CD4-positive, alpha-beta T cell (primary cell): ENCODE measurements at places on chromosomes 1 and 21. TPM values are rescaled to one million over a fixed set of nuclear protein-coding genes. Genes with fewer than 3 reads are reported as not detected.
A peak's percentile ranks its signal among the peaks of the same experiment; 100 is the strongest.

DNA sequence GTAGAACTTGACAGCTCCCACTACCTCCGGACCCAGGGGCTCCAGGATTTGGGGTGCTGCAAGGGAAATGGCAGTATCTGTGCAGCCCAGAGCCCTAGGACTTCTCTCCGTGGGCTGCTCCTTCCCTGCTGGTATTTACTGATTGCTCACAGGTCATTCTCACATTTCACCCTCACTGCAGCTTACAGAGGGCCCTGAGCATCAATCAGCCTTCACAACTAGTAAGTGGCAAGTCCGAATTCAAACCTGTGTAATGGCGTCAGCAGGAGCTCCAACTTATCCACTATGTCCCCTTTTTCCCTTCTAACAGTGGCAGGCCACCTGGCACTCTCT lies 32.4 kb downstream of the PIK3C2B start:
- DNase-seq, result no peak

DNA sequence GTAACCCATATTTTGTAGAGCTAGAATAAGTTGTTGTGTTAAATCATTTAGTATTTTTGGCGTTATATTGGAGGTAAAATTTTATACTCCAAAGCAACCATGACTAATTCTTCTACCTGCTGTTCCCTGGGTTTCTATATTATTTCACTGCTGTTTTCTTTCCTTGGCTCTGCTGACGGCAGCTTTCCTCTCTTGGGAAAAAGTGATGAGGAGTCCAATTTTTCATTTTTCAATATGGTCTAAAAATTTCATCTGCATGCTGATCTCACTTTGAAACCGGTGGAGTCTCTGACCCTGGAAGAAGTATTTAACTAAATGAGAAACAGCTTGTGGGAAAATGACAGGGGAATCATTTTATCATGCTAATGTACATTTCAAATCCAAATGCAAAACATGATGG lies 110.2 kb downstream of the IFI44 start:
- no peak for DNase-seq

Gene ARL8A
- 73.5 TPM for total RNA-seq

- DNase-seq, result peak; percentile 81
Measured at GRCh38 chr1:203324105-203325025, 19.0 kb downstream of the BTG2 start.

DNA sequence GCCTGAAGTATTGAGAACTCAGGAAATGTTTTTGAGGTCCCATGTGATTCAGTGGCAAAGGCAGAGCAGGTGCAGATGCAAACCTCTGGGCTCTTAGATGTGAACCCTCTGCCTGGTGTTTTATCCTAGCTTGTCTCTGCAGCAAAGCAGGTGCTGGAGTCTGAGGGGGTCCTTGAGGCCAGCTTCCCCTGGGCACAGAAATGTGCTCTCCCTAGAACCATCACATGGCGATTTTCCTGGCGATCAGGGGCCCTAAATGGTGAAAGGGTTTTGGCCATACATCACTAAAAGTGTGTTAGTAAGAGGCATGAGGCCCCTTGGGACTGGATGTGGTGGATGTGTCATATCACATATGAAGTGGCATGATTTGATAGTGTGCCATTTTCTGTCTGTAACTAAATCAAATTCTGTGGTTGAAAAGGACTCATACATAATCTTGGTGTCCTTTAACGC lies 144.8 kb downstream of the ST6GALNAC3 start:
- DNase-seq, result no peak

DNA sequence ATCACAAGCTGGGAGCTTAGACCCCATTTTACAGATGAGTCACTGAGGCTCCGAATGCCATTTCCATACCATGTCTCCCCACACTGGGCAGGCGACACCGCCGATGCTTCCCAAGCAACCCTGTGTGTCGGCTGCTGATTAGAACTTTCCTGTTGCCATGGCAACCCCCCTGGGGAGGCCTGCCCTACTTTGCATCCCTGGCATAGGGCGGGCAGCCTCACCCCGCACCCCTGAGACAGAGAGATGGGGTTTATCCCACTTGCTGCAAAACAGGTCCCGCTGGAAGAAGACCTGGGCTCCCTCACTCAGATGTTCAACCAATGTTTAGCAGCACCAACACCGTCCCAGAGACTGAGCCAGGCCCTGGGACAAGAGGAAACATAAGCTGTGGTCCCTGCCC lies 81.5 kb downstream of the CAMK2N1 start:
- no peak for DNase-seq

DNA sequence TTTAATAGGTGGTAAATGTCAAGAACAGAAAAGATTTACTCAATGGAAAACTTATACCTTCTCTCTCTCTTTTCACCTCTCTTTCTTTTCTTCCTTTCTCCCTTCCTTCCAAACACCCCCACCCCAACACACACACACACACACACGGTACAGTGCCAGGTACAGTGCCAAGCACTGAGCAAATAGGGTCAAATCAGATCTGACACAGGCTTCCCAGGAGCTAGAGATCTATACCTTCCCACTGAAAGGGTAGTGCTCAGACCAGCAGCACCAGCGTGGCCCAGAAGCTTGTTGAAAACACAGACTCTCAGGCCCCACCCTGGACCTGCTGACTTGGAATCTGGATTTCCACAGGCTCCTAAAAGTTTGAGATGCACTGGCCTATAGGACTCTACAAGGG lies 31.9 kb downstream of the IRF2BP2 start:
- DNase-seq, result no peak

- no peak for DNase-seq
Measured at GRCh38 chr1:87464022-87464490, 135.4 kb downstream of the LMO4 start.

GRCh38 chr1:183914276-183914675 lies 109.4 kb downstream of the RGL1 start:
- no peak for DNase-seq

Gene MAP1LC3C
- total RNA-seq, result not detected

DNA sequence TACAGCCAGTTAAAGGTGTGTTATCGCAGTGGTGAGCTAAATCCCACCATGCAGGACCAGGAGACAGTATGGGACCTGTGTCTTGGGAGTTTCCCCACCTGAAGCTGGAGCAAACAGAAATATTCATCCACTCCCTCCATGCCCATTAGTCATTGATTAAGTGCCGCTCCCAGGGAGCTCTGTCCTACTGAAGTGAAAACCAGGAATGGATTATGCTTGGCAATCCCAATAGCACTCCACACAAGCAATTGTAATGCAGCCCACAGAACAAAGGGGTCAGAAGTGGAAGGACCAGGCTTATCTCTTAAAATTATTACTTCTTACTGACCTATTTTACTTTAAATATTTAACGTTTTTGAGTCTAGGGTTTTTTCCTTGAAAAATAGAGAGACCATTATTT lies 1005.4 kb downstream of the ADGRL2 start:
- no peak for DNase-seq

Gene PRXL2B
- 11.0 TPM for total RNA-seq

DNA sequence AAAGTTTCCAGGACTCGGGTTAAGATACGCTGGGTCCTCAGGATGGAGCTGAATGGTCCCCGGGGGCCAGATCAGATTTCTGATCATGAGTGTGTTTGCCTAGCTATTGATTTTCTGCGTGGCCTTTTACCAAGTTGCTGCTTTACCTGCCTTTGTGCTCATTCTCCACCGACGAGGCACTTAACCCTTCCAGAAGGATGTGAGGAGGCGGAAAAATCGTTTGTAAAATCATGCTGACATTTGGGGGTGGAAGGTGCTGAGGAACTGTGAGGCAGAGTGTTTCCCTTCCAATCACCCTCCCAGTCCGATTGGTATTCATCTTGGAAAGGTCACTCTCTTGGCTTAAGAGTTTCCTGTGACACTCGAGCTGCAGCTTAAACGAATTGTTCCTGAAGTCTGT lies 337.1 kb upstream of the KAZN start:
- DNase-seq, result no peak

GRCh38 chr1:209800984-209801834 lies 4.7 kb downstream of the IRF6 start:
- no peak for DNase-seq

- no peak for DNase-seq
Measured at GRCh38 chr21:45236481-45236880, 51.2 kb downstream of the POFUT2 start.

- DNase-seq, result peak; percentile 10
Measured at GRCh38 chr1:31064718-31065309, 703 bp downstream of the PUM1 start.
